ENCODE measurements at places on chromosomes 11 and 22.

DNA sequence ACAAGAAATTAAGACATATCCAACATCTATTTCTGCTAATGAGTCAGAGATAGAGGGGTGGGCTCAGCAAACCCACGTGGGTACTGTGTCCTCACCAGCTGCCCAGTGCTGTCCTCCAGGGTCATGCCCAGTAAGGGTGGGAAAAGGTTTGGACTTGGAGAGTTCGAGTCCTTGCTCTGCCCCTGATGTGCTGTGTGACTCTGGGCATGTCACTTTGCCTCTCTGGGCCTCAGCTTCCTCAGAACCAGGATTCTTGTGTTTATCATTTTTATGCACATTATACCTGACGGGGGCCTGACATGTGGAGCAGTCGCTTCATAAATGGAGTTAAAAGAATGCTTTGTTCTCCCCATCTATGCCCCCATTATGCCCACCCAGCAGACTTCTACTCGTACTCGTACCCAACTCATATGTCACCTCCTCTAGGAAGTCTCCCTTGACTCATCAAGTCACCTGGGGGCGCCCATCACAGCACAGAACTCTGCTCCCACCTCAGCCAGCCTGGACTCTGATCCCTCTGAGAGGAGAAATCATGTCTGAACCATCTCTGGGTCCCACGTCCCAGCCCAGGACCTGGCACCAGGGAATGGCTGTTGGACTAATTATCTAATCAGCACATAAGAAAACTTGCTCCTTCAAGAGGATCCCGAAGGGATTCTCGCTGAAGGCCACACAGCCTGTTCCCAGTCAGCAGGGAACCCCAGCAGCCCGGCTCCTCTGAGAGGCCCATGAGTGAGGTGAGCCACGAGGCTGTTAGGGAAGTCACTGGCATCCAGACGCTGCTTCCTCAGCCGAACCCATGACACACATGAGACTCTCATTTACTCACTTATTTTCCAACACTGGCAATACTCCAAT lies 38.7 kb upstream of the TSKU start:
- no peak for DNase-seq

GRCh38 chr11:27842290-27842689 lies 142.0 kb upstream of the BDNF start:
- DNase-seq = no peak

GRCh38 chr11:66327171-66328030 lies 8.8 kb downstream of the RIN1 start:
- DNase-seq = no peak

GRCh38 chr11:61795459-61795858 lies 2.7 kb downstream of the FEN1 start:
- DNase-seq = no peak

DNA sequence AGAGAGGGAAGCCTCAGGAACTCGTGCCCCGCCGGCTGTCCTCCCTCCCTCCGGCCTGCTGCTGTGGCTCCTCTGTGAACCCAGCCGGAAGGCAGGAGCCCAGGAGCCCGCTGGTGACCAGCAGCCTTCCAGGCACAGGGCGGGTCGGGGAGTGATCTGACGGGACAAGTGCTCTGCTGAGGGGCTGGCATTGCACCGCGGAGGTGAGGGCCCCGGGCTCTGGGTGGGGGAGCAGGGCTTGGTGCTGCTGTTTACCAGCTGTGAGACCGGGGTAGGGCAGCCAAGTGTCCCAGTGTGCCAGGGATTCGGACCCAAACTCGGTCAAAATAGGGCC lies 53.3 kb downstream of the FLRT1 start:
- DNase-seq = no peak

GRCh38 chr22:19663286-19663815 lies 51.0 kb upstream of the SEPTIN5 start:
- DNase-seq = no peak

DNA sequence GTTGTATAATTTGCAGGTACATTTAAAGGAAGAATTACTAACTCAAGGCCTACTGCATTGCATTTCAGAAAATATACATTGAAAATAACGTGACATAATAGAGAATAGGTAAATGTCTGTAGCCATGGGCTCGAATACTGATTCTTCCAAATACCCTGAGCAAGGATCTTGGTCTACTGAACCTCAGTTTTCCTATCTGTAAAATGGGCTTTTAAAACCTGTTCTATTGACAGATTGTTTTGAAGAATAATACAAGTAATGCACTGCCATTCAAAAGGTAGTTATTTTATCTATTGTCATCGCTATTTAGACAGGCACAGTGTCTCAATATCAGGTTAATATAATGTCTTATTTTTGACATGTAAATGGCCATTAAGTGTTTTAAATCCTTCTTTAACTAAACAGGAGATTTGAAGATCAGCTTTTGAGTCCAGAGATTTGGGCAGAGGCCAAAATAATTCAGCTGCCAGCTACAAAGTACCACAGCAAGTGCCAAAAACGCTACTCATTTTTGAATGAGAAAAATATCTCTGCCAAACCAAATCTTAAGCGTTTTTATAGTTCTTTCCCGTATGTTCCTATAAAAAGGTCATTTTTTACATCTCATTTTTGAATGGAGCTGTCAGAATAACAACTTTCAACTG lies 56.7 kb downstream of the CTSC start:
- no peak for DNase-seq

GRCh38 chr11:15770798-15771414 lies 585.4 kb downstream of the SOX6 start:
- DNase-seq = no peak

- DNase-seq = no peak
Measured at GRCh38 chr22:26570864-26571525, 18.9 kb downstream of the TPST2 start.

- DNase-seq = no peak
Measured at GRCh38 chr11:27218421-27219038, 144.5 kb downstream of the CCDC34 start.

DNA sequence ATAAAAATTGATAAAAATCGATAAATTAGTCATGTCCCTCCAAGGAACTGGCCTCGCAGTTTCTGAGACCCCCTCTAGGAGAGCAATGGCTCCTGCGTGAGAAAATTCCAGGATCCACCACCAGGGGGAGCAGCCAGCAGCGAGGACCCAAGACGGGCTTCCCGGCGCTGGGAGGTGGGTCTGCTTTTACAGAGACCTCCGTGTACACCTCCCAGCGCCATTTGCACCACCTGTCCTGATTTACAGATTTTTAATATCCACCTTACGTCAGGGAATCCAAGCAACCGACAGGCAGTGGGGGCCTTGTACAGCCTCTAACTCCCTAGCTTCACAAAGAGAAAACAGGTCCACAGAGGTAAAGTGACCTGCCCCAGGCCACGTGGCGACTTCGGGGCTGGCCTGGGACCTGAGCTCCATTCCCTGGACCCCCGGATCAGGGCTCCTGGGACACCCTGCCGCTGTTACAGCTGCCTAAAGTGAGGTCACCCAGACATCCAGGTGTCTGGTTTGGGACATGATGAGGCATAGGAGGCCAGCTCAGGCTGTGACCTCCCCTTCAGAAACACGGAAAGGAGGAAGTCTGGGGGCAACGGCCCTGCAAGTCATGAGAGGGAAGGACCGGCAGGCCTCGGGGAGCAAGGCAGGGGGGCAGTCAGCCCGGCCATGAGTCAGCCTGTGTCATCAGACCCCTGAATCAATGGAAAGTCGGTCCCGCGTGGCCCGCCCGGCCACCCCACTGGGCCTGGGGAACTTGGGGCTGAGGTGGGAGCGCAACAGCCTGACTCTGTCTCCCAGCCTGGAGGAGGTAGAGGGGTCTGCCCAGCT lies 3.5 kb downstream of the OSM start:
- peak; percentile 69 for DNase-seq

DNA sequence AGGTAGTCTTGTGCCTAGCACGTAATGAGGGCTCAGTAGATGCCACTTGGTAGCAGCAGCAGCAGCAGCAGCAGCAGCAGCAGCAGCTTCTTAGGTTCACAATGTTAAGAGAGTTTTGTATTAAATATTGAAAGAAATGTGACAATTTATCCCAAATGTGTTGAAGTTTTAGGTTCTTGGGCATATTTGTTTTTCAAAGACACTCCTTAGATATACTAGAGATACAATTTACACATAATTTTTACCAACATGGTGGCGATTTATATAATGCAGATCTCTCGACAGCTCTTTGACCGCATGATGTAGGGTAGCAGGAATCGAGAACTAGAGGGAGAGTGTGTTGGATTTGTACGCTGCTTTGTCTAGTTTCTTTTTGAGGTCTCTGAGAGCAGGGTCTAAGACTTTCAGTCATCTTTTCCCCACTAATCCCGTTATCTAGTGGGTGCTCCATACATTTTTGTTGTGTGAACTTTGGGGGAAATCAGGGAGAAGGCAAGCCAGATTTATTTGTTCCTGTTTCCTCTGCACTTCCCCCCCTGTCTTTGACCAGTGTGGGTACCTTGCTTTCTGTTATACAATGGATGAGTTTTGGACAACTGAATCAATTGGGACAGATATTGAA lies 1.4 kb downstream of the FDX1 start:
- no peak for DNase-seq

DNA sequence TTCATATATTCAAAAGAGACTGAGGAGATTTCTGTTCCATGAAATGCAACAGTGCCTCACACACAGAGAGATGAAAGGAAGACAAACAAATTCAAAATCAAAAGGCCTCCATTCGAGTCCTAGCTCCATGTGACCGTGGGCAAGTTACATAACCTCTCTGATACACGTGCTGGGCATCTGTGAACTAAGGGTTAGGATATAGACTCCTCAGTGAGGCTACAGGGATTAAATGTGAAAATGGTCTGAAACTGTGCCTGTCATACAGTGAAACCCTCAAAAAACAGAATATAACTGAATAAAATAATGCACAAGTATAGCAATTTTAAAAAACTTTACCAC lies 111.8 kb upstream of the MTMR2 start:
- no peak for DNase-seq

DNA sequence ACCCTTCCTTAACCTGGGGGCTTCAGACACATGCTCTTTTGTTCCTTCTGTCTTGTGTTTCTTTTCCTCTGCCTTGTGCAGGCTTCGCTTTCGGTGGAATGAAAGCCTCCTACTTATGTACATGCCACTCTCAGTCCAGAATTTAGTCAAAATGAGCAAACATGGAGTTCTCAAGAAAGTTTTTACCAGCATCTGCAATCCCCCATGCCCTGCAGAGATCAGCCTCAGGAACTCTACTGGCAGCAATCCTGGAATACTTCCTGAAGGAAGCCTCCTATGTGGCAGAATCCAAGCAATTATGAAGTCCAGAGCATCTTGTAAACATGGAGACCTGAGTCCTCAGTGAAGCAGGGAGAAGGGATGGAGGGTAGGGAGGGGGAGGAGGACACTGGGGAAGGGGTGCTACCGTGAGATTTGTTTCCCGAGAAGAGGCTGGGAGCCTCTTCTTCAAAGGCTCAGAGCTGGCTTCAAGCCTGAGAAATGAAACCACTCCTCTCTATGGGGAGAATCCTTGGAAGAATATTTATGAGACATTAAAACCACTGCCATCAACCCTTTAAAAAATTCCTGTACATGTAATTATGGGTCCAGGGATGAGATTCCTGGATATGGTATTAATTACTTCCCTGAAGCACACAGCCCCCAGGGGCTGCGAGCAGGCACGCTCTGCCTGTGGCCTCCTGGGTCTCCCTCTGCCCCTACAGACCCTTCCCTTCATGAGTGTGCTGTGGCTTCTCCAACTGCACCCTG lies 58.4 kb downstream of the TENM4 start:
- no peak for DNase-seq

DNA sequence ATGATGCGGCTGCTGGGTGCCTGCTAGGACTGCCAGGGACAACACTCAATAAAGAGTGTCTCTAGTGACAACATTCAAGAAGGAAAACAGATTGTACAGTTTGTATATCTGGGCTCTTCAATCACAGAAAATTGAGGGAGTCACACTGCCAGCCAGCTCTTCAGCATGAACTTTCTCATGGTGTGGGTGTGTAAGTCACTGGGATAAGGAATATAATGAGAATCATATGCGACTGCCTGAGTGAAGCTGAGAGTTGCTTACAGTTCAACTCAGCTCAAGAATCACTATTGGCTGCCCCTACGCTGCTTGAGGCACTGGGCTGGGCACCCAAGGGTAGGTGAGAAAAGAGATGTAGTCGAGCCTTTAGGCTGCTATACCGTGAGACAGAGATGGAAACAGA lies 328.1 kb upstream of the PITPNB start:
- no peak for DNase-seq

- no peak for DNase-seq
Measured at GRCh38 chr11:30321321-30321720, 1.6 kb upstream of the ARL14EP start.

DNA sequence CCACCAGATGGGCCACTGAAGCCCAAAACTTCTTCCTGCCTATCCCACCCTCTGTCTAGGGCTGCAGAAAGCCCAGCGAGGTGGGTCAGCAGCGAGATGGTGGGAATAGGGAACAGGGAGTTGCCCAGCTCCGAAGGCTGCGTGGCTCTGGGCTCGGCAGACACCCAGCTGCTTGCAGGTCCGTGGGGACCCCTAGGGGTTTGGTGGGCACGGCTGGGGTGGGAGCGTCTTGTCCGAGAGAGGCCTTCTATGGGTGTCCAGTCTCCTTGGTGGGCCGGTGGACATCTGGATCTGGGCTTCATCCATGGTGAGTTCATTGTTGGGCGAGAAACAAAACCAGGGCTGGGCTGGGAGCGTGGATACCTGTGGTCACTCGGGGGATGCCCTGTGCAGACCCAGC lies 1211.0 kb downstream of the BRD1 start:
- DNase-seq = no peak

DNA sequence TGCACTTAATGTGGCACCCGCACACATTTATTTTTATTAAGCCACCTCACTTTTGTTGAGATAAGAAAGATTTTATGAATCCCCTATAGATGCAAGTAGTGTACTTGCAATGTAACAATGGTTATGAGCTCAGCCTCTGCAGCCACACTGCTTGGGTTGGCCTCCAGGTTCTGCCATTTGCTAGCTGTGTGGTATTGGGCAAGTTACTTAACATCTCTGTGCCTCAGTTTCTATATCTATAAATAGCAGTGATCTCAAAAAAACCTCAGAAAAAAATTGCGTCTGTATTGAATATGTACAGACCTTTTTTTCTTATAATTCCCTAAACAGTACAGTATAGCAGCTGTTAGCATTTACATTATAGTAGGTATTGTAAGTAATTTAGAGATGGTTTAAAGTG lies 10.0 kb downstream of the CUL5 start:
- DNase-seq = no peak

- DNase-seq = no peak
Measured at GRCh38 chr22:45997077-45997776, 20.3 kb upstream of the WNT7B start.

DNA sequence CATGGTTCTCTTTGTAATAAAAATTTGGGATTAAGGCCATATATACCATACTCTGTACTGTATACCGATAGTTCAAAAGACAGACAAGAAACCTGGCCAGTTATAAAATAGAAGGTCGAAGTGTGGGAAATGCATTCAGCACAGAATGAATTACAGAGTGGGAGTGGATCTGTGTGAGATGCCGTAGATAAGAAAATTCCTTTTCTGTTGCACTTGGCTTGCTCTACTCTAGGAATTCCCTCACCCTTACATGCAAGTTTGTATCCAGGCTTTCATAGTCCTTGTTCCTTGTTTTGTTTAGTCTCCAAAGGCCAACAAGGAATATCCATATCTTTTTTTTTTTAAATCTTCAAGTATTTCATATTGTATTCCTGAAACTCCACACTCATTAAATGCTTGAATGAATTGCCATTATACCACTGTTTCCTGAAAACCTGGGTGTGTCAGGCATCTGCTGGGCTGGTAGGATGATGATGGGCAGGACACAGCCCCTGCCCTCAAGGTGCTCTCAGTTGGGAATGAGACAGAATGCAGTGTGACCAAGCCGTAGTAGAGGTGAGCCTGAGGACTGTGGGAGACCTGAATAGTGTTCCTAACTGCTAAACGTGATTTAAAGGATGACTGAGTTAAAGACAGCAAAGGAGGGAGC lies 53.5 kb downstream of the TEAD1 start:
- DNase-seq = no peak
